Stimulated activated CD8-positive, alpha-beta memory T cell treated with anti-CD3 and anti-CD28 coated beads, Interleukin-12 subunit alpha, Interleukin-12 subunit beta, amount 100 ng/mL, for 1 hour (primary cell): ENCODE measurements at places on chromosomes 3 and 15.

DNA sequence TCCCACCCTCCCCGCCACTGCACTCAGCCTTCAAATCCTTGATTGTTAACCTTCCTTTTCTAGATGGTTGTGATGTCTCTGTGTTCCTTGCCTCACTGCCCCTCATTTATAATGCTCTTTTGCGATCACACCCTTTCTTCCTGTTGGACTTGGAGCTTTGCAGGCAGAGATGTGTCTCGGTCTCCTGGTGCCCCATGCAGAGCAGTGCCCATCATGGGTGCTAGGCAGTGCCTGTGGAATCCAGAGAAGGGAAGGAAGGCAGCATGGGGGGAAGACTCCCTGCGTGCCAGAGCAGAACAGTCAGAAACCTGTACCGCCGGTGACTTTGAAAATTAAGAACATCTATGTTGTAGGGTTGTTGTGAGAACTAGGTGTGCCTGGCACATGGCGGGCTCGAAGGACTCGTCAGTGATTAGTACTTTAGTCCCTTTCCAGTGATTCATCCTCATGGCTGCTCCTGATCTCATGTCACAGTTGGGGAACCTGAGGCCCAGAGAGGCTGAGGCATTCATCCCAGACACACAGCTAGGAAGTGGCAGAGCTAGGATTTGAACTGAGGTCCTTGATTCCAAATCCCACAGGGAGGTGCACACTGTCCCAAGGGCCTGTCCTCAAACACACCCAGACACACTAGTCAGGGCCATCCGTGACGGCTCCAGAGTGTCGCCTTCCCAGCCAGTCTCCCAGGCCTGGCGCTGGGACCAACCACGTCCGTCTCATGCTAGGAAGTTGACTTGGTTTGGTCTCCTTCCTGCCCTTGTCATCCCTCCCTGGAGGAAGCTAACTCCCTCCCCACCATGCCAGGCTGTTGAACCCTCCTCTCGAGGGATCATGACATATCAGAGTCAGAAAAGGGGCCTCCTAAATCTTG lies 58.3 kb downstream of the SMAD6 start:
- DNase-seq = no peak

DNA sequence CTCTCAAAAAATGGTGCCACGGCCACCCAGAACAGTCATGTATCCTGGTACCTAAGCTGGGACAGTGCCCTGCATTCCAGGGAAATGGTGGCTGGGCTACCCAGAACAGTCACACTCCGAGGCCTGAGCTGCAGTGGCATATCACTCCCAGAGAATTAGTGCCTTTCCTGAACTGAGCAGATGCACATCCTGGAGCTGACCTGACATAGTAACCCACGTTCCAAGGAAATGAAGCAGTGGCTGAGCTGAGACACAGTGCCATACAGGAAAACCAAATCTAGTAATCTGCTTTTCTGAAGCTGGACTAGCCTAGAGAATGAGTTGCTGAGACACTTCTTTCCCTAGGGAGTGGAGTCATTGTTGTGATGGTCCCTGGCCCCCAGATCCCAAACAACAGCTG lies 41.8 kb downstream of the SERP1 start:
- DNase-seq = no peak

DNA sequence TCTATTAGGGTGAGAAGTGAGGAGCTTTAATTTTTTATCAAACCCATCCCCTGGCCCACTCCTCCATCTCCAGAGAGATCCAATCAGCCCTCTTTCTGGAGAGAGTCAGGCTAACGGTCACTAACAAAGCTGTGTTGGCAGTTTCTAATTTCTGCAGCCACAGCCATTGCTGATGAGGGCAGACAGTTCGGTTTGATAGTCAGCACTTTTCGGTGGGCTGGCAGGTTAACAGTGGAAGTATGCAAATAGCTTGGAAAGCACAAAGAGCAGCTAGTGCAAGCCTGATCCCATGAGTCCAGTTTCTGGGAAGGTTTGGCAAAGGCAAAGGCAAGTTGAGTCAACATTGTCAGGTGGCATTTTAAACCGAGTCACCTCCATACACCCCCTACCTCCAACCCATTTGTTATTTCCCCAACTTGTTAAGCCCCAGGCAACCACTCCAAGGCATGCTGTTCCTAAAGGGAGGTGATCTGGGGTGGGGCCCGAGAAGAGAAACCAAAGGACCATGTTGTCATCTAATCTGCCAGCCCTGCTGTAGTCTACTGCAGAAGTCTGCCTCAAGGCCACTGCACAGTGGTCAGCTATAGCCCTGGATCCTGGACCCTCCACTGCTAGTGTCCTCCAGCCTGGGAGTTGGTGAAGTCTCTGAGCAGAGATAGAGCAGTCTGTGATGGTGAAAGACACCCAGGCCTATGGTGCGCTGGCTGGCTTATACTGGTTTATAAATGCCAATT lies 1.7 kb downstream of the CCR1 start:
- DNase-seq = no peak

DNA sequence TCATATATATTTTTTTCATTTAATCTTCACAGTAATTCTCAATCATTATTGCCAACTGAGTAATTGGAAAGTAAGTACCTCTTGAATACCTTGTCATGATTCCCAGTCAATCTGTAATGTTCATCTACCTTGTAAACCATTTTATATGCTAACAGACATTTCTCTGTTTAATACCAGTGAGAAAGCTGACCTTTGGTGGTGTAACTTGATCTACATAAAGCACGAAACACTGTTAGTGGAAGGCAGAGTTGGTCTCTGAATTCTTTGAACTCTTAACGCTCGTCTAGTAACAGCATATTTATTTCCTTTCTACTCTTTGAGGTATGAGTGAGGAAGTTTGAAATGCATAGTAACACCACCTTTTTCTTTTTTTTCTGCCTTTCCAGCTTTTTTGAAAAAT lies 59.5 kb downstream of the SLC25A26 start:
- DNase-seq = no peak

DNA sequence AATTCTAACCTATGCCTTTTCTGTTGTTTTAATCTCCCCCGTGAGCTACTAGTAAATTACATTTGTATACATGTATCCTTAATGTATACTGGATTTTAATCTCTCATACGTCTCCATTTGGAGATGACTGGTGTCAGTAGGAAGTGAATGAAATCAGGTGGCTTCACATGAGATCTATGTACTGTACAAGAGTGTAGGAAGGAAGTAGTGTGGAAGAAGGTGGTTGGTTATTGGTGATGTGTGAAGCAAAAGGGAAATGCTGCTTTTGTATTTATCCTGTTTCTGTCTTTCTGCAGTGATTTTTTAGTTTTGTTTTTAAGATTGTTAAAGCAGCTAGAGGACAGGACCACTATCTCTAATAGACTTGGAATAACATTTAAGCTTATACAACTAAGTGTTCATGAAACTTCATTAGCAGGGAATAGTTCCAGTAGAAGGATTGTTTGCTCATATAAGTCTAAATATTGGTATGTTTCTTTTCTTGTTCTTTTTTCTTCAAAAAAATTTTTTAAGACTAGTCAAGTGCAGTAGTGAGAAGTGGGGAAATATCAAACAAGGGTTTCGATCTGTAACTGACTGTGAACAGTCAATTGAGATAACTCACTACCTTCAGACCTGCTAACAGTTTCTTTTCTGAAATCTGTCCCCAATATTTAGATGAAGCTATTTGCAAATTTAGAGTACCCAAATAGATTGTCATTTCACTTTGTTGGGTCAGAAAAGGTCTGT lies 15.3 kb downstream of the SNX1 start:
- no peak for DNase-seq

DNA sequence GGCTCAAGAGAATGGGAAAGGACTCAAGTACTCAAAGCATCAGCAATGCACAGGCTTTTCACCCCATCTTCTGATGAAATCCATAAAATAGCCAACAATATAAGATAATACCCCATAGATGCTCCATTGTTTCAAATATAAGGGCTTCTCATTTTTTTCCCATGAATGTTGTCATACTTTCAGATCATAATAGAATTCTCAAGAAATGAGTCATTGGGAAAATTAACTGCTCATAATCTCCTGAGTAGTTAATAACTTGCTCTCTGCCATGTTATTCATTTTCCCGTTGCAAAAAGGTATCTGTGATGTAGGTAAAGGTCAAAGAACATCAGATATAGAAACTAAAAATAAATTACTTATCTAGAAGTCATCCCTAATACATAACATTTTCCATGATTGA lies 121.9 kb downstream of the NSUN3 start:
- DNase-seq = no peak

DNA sequence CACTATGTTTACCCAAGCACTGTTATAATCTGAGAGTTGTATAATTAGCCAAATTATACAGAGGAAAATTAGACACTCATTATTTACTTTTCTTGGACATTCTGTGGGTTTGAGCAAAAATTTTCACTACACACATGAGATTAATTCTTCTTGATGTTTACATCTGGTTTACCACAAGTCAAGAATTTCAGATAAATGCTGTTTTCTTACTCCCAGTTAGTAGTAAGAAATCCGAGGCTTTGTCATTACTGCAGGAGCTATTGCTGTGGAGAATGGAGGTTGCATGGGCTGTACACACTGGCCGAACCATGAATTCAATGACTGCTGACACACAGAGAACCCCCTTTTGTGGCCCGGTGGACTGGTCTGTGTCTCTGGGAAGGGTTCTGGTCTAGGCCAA lies 207.7 kb upstream of the CFAP20DC start:
- no peak for DNase-seq

DNA sequence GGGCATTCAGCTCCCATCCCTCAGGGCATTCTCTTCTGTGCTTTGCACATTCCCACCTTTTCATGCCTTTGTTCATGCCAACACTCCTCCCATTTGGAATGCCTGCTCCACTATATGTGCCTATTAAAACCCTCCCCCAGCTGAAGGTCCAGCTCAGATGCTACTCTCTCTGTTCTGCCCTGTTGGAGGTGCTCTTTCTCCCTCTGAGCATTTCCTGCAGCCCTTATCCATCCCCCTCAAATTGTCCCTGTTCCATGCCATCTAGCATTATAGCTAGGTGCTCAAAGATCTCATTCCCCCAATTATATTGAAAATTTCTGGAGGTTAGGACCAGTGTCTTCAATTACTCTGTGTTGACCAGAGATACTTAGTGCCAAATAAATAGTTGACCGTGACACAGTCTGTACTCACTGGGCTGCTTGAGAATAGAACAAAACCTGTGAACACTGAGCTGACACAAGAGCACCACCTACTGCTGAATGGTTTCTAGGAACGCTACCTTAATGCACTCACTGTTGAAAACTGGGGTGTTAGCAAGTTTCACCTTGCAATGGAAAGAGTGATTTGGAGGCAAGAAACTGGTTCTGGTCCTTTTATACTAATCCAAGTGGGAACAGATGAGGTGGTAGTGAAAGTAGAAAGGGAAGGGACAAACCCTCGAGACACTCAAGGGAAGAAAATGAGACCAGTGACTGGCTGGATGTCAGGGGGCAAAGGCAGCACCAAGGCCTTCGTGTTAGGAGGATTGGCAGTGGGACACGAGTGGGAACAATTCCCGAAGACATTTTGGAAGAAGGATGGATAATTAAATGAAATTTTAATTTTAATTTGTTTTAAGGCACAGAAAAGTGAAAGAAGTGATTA lies 289.8 kb upstream of the ROPN1 start:
- no peak for DNase-seq

GRCh38 chr3:176554791-176555654 lies 642.3 kb downstream of the TBL1XR1 start:
- no peak for DNase-seq

DNA sequence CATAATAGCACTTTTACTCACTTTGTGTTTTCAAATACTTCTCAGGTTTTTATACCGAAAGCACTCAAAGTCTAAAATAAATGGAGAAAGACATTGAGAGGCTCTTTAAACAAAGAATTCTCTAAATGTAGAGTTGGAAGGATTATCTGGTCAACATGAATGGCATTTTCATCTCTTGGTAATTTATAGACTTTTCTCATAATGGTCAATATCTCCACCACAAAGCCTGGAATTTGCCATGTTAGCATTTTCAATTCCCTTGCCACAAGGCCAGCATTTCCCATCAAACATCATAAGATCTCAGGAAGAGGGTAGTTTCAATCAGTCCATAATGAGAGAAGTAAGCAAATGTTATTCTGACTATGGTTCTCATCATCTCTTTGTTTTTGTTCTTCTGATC lies 293.0 kb downstream of the CADM2 start:
- no peak for DNase-seq
